ENCODE measurements at places on chromosomes 2 and 18.

- DNase-seq: peak; percentile 74
Observed at GRCh38 chr18:55314615-55315237, 273.3 kb downstream of the TCF4 start.

DNA sequence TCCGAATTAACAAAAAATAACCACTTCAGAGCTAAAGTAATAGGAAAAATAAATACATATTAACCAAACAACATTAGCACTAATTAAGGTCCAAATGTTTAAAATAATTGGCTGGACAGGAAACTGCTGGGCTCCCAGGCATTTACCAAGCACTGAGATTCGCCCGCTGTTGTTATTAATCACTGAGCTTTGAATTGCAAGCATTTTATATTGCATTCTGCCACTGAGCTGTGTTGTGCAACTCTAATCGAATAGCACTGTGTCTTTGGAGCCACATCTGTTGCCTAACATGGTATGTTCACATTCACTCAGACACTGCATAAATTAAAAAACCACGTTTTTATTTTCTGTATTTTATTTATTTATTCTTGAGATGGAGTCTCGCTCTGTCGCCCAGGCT lies 88.9 kb downstream of the SOWAHC start:
- DNase-seq: no peak

GRCh38 chr2:176746411-176746810 lies 466.2 kb upstream of the HNRNPA3 start:
- no peak for DNase-seq

DNA sequence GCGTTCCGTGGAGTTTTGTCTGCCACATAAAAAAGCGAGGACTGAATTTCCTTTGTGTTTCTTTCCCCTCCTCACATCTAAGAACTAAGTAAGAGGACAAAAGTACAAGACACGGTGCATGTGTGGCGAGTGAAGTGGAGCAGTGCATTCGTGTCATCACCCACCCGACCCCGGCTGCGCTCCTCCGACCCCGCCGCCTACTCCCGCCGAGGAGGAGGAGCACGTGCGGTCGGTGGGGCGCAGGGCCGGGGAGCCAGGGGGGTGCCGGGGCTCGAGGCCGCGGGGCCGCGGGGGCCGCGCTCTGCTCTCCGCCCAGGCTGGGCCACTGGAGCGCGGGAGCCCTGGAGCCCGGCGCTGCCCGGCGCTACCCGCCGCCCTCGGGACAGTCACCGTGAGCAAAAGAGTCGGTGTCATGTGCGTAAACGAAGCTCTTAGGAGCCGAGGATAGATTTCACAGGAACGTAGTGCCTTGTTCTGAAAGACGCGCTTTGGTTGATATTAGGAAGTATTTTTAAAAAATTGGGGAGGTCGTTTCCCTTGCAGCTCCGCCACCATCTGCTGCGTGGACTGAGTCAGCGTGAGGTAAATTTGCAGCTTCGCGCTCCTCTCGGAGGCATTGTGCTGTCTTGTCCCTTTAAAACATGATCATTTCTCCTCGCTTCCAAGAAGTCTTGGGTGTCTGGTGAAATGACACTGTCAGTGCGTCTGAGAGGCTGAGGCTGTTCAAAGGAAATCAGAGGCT lies 11.0 kb downstream of the TBR1 start:
- no peak for DNase-seq

GRCh38 chr2:177281400-177282180 lies 17.1 kb upstream of the NFE2L2 start:
- DNase-seq: no peak

GRCh38 chr2:106886916-106887758 lies 1.2 kb upstream of the ST6GAL2 start:
- DNase-seq: peak; percentile 48

GRCh38 chr18:57771193-57771592 lies 31.9 kb downstream of the ATP8B1 start:
- DNase-seq: no peak

GRCh38 chr2:57516698-57517340 lies 529.8 kb upstream of the VRK2 start:
- peak; percentile 66 for DNase-seq

GRCh38 chr2:176174824-176175708 lies 13.4 kb upstream of the HOXD1 start:
- DNase-seq: peak; percentile 69

DNA sequence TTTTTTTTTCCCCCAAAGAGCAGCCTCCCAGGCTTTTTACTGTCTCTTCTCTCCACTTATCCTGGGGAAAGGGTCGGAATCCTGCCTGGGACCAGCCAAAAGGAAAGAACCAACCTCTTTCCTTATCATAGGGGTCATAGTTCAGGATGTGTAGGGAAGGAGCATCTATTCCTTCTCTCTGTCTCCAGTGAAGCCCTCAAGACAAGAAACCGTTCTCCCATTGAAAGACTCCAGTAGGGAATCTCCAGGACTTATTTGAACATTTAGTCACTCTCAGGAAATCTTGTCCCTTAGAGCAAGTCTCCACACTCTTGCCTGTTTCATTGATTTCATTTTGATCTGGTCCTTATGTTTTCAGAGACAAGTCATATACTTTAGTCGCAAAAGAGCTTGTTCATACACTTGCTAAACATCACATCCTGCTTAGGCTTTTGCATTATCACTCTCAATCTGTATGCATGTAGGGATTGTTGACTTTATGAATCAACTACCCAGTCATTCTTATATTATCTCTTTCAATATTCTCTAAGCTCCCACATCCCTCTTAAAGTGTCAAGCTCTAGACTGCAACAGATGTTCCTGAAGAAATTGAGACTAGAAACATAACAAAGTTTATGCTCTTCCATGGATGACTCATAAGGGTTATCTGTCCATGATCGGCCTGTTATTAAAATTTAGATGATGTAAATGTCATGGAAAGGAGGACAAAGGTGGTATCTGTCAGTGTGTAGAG lies 116.2 kb upstream of the ST6GAL2 start:
- peak; percentile 71 for DNase-seq

GRCh38 chr18:1663879-1664705 lies 759.4 kb downstream of the ADCYAP1 start:
- DNase-seq: peak; percentile 33

DNA sequence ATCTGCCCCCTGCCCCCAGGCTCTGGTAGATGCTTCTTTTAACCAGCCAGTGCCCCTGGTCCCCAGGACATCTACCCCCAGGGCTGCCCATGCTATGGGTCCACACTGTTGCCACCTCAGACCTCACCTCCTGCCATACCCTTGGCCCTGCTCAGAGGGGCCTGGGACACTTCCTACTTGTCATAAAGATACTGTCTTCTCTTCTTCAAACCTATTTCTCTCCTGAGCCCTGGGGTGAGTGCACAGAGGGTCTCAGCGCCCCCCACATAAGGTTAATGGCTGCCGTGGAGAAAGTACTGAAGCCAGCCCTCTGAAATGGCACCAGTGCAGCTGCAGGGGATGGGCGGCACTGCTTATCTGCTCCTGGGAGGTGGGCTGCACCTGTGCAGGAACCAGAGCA lies 77.6 kb upstream of the MGAT4A start:
- DNase-seq: no peak

GRCh38 chr2:37167636-37168180 lies 10.9 kb upstream of the EIF2AK2 start:
- DNase-seq: no peak

DNA sequence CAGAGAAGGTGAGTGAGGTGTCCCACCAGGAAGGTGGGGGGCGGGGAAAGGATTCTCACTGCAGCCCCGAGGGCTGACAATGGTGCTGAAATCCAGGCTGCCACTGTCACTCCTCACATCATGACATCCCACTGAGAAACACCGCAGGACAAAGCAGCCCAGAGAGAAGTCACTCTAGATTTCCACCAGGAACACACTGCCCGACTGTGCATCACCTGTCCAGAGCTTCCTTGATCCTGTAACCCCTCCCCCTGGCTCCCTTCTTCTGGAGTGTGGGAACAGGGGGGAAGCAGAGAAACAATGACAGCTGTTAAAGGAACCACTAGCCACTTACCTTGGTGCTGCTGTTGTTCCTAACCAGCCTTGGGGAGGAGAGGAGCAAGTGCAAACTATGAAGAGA lies 69.9 kb downstream of the MRO start:
- peak; percentile 60 for DNase-seq

- no peak for DNase-seq
Observed at GRCh38 chr2:105827351-105828096, 82.8 kb downstream of the NCK2 start.

DNA sequence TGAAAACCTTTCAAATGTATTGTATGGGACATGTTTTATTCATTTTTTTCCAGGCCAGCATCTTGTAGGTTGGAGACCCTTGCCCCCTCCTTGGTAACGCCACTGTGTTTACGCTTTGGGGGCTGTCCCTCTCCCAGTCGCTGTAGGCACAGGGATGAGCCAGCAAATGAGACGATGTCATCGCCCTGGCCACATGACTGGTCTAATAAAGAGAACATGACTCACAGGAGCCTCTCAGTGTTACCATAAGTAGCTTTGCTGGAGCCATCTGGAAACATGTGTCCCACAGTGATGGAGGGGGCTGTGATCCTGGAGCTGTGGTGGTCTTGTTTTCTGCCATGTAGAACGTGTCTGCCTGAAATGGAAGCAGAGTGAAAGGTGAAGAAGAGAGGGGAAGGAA lies 78.9 kb downstream of the CD8B2 start:
- peak; percentile 6 for DNase-seq

DNA sequence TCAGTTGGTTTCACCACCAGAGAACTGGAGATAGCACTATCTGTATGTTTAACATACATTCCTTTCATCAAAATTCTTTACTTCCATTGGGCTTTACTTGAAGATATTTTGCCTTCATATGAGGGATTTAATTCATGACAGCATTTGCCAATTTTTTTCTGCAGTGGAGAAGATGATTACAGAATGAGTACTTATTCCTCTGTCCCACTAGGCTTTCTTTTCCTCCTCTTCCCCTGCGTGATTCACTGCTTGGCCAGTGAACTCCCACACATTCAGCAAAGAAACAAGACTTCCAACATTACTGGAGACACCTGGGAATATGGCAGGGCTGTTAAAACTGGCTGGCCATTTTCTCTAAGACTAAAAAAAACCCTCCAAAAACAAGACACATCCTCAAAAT lies 425.8 kb upstream of the KCNH7 start:
- DNase-seq: no peak

GRCh38 chr2:176702131-176702530 lies 432.9 kb downstream of the MTX2 start:
- DNase-seq: no peak

GRCh38 chr2:21407851-21408250 lies 284.1 kb downstream of the TDRD15 start:
- DNase-seq: no peak

DNA sequence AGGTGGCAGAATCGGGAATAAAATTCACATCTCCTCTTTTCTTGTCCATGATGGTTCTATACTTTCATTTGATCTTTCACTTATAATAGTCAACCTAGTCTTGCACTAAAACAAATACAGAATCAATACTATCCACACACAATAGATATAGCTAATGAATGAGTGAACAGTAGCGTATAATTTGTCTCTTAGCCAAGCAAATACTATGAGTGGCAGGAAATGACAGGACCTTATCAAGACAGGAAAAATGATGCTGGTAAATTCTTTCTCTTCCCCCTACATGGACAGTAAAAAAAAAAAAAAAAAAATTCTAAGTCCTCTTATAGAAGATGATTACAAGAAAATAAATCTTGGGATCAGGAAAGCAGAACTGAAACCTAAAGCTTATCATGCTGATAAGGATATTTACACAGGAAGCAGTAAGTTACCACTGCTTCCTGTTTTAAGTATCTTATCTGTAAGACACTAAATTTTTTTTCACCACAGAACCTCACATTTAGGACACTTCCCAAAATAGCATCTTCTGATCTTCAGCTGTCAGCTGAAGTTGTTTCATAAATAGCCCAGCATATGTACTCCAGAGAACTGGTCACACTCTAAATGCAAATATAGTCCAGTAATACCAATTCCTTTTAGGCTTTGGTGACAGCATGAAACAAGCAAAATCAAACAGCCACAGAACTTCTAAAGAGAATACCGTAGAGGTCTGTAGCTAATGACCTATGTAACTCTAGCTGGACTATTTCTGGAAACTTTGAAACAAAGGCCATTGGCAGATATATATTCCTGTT lies 27.0 kb downstream of the IRS1 start:
- no peak for DNase-seq

GRCh38 chr2:42840760-42841159 lies 48.4 kb upstream of the HAAO start:
- no peak for DNase-seq

GRCh38 chr2:216620786-216621185 lies 12.4 kb upstream of the IGFBP2 start:
- peak; percentile 48 for DNase-seq

- peak; percentile 88 for DNase-seq
Observed at GRCh38 chr2:5978131-5978751, 286.1 kb downstream of the SOX11 start.

GRCh38 chr2:9980520-9980919 lies 29.0 kb downstream of the GRHL1 start:
- DNase-seq: no peak

- no peak for DNase-seq
Observed at GRCh38 chr2:162676515-162676914, 162.1 kb downstream of the KCNH7 start.

DNA sequence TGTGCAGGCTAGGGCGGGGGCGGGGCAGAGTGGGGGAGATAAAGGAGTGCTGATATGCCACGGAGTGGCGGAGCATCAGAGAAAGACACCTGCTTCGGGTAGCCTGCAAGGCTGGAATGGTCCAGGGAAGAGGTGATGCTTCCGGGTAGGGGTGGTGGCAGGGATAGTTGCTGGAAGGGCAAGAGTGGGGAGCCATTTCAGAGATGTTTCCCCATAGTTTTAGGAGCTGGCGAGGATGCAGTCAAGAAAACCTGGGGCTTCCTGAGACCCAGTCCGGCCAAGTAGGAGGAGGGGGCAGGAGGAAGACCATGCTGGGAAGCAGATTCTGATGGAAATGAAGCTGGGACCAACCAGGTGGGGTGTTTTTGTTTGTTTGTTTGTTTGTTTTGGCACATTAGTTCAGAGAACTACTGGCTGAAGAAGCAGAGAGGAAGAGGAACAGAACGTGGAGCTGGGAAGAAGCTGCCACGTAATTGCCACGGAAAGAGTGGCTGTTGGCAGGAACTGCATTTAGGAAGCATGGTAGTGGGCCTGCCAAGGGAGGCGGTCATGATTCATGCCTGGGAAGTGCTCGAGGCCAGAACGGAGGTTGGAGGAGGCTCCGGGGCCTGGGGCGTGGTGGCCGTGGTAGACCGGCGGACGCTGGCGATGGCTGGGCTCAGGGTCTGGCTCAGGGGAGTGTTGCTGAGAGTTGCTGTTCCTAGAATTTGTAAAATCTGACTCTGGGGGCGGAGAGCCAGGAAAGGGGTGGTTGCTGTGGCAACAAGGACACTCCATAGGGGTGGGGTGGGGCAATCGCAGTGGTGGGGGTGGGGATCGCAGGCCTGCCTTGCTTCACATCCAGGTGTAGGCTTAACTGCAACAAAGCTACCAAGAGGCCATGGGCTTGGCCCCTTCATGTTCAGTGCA lies 8.6 kb upstream of the INPP5D start:
- no peak for DNase-seq
